ENCODE measurements at places on chromosomes 12 and 14.
A peak's percentile ranks its signal among the peaks of the same experiment; 100 is the strongest.

- no peak for DNase-seq
Observed at GRCh38 chr12:56202366-56202765, 13.1 kb upstream of the SMARCC2 start.

DNA sequence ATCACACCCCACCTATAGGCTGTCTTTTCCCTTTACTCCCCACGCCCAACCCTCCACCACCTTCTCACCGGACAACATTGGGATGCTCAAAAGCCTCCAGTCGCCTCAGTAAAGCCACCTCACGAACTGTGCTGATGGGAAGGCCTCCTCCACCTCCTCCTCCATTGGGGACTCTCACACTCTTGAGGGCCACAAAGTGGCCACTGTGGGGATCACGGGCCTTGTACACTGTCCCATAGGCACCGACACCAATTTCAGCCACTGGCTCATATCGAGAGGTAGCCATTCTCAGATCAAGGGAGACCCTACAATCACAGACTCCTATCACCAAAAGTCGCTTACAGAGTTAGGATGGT is 700 bp downstream of the CDK4 start:
- no peak for DNase-seq

DNA sequence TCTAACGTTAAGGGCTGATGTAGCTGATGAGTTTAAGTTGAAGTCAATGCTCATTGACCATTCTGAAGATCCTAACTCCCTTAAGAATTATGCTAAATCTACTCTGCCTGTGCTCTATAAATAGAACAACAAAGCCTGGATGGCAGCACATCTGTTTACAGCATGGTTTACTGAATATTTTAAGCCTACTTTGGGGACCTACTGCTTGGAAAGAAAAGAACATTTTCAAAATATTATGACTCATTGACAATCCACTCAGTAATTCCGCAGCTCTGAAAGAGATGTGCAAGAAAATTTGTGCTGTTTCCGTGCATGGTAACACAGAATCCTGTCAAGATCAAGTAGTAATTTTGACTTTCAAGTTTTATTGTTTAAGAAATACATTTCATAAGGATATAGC is 35.0 kb upstream of the NAV3 start:
- DNase-seq = peak; percentile 36

GRCh38 chr12:131940141-131940547 is 9.6 kb upstream of the EP400 start:
- DNase-seq = no peak

DNA sequence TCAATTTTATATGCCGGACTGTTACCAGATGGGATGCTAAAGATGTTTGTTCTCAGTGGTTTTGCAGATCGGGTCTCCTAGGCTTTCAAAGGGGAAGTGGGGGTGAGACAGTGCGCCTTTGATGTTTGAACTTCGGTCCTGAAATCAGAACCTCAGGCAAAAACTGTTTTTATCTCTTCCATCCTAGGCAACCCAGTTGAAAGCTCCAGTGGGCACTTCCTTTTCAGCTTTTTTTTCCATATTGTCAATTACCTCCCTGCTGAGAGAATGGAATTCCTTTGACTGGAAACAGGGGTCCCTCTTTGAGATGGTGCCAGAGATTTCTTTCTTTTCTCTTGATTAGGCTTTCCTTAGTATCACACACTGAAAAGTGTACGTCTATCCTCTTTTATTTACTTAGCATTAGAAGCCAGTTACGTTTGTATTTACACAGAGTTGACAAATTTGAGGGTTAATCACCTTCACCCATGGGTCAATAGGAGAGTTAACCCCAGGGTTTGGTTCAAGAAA is 40.0 kb downstream of the NUAK1 start:
- DNase-seq = no peak

- DNase-seq = peak; percentile 20
Observed at GRCh38 chr12:122003651-122004611, 17.8 kb upstream of the BCL7A start.

- peak; percentile 23 for DNase-seq
Observed at GRCh38 chr12:11862798-11863197, 207.9 kb upstream of the BCL2L14 start.

DNA sequence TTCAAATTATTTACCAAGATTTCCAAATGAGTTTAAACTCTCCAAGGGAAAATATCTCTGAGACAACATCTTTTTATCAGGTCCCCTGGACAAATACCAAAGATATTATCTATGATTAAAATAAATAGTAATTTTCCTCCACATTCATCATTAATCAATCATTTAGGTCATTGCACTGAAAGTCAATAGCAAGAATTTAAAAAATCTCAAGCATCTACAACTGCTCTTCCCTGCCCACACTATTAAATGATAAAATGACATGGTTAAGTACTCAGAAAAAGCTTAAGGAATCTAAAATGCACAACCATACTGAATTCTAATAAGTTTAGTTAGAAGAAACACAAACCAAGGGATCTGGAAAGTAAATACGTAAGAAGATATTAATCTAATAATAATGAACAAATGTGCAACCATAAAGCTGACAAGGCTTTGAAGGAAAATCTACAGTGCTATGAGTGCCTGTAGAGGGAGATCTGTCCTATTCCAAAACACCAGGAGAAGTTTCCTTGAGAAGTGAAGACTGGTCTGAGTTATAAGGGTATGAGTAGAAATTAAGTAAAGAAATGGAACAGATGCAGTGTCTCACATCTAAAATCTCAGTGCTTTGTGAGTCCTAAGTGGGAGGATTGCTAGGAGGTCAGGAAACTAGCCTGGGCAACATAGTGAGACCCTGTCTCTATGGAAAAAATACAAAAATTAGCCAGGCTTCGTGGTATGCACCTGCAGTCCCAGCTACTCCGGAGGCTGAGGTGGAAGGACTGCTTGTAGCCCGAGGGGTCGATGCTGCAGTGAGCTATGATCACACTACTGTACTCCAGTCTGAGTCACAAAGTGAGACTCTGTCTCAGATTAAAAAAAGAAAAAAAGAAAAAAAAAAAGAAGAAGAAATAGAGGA is 19.2 kb downstream of the INTS13 start:
- no peak for DNase-seq

DNA sequence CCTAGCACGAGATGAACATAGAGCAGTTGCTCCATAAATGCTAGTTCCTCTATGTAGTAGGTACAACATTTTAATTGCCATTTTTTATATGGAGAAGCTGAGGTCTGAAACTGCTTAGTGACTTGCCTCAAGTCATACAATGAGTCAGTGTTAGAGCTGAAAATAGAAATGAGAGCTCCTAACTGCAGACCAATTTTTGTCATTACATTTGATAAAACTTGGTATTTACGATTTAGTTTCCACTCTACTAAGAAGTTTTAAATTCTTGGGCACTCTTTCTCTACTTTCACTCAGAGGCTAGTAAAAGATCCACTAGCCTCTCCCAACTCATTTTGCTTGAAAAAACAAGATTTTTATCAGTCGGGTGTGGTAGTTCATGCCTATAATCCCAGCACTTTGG is 8.1 kb upstream of the TMED10 start:
- no peak for DNase-seq

DNA sequence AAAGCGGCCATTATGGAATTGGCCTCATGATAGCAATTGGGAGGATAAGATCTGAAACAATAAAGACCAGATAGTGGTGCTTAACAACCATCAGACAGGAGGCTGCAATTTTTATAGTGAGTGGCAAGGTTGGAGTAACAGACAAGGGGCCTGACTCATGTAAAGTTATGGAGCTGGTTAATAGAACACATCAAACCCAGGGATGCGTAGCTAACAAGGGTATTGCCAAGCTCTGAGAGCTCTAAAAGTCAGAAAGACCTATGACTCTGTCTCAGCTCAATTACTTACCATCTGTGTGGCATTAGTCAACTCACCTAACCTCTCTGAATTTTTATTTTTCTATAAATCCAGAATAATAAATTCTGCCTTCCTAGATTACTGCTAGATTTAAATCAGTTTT is 1731.5 kb upstream of the FLRT2 start:
- DNase-seq = no peak

DNA sequence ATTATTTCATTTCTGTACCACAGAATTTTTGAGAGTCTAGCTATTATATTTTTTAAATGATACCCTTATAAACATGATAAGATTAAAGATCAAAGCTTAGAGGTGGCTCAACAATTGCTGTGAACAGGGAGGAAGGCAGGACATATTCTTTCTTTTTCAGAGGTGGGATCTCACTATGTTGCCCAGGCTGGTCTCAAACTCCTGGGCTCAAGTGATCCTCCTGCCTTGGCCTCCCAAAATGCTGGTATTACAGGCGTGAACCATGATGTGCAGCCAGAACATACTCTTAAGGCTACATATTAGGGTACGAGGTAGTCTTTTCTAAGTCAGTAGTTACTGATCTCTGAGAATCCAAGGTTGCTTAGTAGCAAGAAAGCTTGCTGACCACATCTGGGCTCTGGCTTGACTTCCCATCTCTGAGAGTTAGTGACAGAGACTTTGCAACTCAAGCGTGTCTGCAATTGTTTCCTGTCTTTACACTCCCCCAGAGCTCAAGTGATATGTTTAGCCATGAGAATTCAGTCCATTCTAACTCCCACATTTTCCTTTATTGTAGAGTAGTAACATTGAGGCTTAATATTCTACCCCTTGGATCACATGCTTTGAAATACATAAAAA is 8.6 kb downstream of the RAB5B start:
- no peak for DNase-seq

All from fibroblast of the conjunctiva (primary cell).